ENCODE measurements at places on chromosomes 2 and 18. TPM values are rescaled to one million over a fixed set of nuclear protein-coding genes. Genes with fewer than 3 reads are reported as not detected.

DNA sequence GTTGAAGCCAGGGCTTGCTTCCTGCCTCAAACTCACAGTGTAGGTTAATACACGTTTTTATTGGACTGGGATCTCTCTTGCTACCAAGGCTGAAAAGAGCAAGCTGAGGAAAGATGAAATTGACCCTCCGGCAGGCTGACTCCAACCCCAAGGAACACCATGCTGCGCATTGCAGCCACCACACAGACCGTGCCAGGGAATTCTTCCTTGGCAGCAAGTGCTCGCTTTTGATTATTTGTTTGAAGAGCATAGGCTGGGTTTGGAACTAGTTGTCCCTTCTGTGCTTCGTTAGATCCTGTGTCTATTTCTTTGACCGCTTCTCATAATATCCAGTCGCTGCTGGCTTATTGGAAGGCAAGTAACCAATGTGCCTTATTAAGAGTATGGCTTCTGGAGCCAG is 34.4 kb upstream of the DARS1 start:
- DNase-seq: no peak

- DNase-seq: no peak
These were observed 73.9 kb upstream of the SIX2 start for GRCh38 chr2:45083175-45083574.

The CFC1 gene
- not detected for total RNA-seq

The GLI2 gene
- 9.8 TPM for total RNA-seq

The COL4A4 gene
- 2.8 TPM for total RNA-seq

The ESPNL gene
- not detected for total RNA-seq

The CYBRD1 gene
- 471 TPM for total RNA-seq

The RBM43 gene
- total RNA-seq: 13.6 TPM

- no peak for DNase-seq
These were observed 9.7 kb downstream of the PROKR1 start for GRCh38 chr2:68653034-68653433.

GRCh38 chr2:113133704-113134598 is 6.6 kb downstream of the IL1RN start:
- DNase-seq: no peak

DNA sequence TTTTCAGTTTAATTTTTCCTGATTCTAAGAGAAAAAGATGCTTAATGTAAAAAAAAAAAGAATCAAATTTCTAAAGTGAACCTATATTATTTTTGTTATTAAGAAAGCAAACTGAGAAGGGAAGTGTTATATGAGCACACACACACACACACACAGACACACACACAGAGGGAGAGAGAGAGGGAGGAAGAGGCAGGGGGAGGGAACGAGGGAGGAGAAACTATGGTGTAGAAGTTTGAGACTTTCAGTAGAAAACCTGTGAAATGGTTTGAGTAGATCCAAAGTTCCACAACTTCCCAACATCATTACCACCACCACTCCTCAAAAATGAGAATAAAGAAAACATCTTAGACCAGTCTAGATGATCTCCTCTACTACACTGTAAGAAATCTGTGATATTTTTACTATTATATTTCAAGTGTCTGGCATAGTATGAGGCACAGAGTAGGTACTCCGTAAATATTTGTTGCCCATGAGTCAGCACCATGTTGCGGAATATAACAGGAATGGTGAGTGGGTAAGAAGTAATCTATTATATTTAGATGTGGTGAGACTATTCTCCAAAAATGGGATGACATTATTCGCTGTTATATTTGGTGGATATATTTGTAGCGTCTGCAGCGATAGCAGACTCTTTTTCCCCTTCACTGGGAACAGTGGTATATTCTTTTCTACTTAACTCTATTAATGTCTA is 149.4 kb upstream of the DNMT3A start:
- no peak for DNase-seq

- no peak for DNase-seq
These were observed 886 bp upstream of the STK25 start for GRCh38 chr2:241509155-241509784.

DNA sequence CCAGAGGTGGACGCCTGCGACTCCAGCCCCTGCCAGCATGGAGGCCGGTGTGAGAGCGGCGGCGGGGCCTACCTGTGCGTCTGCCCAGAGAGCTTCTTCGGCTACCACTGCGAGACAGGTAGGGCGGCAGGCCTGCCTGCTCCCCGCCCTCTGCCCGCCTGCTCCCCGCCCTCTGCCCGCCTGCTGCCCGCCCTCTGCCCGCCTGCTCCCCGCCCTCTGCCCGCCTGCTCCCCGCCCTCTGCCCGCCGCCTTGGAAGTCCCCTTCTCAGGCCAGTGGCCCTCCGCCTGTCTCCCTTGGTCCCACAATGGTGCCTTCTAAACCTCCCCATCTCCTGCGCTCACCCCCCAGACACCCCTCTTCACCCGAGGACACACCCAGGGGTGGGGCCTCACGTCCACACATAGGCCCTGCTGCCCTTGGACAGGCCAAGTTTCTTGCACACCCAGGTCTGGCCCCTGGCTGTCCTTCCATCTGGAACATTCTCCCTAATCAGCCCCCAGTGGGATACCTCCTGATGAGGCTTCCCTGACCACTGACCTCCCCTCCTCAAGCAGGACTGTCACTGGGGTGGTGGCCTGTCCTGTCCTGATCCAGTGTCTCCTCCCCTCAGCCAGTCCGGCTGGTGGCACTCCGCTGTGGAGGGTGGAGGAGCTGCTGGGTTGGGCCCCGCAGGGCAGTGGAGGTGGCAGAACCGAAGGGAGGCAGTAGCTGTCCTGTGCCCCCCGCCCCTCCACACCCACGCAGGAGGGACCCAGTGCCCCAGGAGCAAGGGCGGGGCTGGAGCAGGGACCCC is 37.9 kb downstream of the MTERF4 start:
- DNase-seq: no peak

DNA sequence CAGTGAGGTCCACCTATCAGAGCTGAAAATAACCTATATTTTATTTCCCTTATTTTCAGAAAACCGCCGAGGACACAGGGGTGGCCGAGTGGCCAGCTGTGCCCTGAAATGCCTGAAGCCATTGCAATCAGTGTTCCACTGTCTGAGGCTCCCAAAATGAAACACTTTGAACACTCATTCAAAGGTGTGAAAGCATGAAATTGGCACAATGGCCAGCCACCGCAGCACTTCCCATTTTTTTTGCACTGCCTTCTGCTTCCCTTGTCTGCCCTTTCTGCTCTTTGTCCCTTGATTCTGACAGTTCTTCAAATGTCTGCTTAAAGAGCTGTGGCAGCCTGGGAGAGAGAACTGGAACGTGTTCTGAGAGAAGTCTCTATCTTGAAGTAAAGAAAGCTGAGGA is 1127.5 kb upstream of the CELF4 start:
- no peak for DNase-seq

GRCh38 chr2:174026122-174026845 is 61.1 kb upstream of the SP3 start:
- DNase-seq: no peak

The RAD51AP2 gene
- not detected for total RNA-seq

The CD8B2 gene
- total RNA-seq: not detected

- DNase-seq: no peak
These were observed 28.2 kb downstream of the ABCG5 start for GRCh38 chr2:43810452-43810851.

GRCh38 chr2:203880557-203881125 is 13.1 kb downstream of the CTLA4 start:
- DNase-seq: no peak

The IMMT gene
- 42.6 TPM for total RNA-seq

- DNase-seq: peak; percentile 47
These were observed 29.0 kb downstream of the ANO7 start for GRCh38 chr2:241217320-241218031.

DNA sequence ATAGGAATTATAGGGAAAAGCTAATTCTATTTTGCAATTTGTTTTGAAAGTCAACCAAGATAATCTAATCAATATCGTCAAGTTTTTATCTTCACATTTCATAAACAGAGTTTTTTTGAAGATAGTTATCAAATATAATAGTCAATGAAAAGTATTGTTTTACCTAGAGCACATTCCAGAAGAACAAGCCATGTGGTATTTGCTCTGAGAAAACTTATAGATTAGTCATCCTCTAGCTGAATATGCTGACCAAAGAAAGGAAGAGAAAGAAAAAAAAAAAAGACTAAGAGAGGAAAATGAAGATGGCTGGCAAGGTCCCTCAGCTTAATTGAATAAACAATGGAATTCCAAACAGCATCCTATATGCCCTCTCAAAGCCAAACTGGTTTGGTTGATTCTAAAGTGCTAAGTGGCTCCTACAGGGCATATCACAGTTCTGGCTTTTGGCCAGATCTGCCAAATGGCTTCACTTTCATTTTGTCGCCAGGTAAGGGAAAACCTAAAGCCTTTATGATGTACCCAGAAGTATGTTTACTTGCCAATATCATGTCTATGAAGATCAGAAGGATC is 132.6 kb downstream of the VWC2L start:
- DNase-seq: no peak

DNA sequence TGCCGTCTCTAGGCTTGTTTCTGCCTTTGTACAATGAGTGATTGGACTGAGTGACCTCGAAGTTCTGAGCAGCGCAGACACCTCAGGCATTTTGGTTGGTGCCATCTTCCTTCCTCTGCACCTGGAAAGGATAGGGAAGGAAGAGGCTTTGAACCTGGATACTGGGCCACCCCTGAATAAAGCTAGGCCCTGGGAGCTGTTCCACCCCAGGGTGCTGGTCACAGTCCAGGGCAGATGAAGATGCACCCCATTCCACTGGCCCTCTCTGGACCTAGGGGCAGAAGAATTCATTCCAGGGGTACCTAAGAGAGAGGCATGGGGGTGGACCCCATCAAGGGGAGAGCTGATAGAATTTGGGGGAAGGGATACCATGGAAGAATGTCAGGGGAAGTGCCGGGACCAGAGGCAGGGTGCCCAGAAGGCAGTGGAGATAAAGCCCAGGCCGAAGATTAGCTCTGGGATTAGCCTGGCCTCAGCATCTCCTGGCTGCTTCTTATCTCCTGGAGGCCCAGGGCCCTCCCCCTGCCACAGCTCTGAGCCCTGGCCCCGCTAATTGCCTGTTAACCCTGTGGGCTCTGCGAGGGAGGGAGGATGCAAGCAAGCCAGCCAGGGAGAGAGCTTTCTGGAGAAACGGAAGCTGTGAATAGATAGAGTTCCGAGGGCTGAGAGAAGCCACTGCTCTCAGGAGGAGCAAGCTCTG is 11.4 kb downstream of the ASIC4 start:
- DNase-seq: no peak

The ANKRD29 gene
- 13.7 TPM for total RNA-seq
